ENCODE measurements at places on chromosomes 12 and 14. TPM values are rescaled to one million over a fixed set of nuclear protein-coding genes. Genes with fewer than 3 reads are reported as not detected.

Gene KRT83
- not detected for total RNA-seq

Gene TAS2R30
- total RNA-seq = 5.4 TPM

Gene RBMS2
- 84.3 TPM for total RNA-seq

Gene AHNAK2
- total RNA-seq = 2.6 TPM

Gene CD163
- total RNA-seq = 0.22 TPM

Gene TMCC3
- total RNA-seq = 11.5 TPM
